H1 (cell line): ENCODE measurements at places on chromosomes 12 and 14.

DNA sequence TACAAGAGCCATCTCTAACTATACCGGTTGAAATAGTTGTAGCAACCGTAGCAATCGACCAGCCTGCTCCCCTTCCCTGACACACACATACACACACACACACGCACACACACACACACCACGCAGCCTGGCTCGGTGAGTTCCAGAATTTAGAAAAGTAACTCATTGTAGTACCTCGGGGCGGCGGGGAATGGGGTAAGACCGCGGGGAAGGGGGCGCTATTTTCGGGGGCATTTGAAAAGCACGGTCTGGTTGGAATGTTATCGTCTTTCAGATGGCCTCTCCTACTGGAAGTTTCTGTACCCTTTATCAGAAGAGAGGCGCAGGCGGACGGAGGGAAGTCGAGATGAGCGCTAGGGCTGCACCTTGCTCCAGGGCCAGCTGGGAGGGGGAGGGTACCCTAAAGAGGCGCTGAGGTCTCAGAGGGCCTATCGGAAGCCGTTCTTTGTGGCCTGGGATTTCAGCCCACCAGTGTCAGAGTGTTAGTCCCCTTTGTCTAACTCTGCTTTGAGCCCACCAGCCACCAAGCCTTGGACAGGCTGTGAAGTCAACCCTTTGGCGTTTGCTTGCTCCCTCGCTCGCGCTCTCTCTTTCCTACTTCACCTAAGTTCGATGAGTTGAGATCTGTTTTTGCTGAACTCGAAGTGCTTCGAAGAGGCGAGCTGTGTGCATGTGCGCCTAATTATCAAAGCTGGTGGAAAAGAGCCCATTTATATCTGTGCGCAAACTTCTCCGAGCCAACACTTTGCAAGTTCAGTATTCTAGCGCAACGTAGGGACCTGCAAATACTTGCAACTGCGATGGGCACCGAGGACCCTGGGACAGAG lies 837 bp downstream of the COL2A1 start:
- peaks cover 96% of the 10 kb centered on the region for H3K27me3 ChIP-seq
- no peak overlapping the region for H3K27ac ChIP-seq
- peaks cover 34% of the 10 kb centered on the region for H3K4me1 ChIP-seq
- peak overlapping the region; percentile 27; the same call in 1 of the 2 replicates for H3K4me3 ChIP-seq

GRCh38 chr14:77470224-77470870 lies 12.5 kb downstream of the AHSA1 start:
- no peaks in the 10 kb centered on the region for H3K4me1 ChIP-seq
- H3K27me3 ChIP-seq: no peaks in the 10 kb centered on the region
- peaks cover 43% of the 10 kb centered on the region for H3K36me3 ChIP-seq
- DNase-seq: no peak

- no peaks in the 10 kb centered on the region for H3K27me3 ChIP-seq
- no peak overlapping the region for H3K4me3 ChIP-seq
- no peak overlapping the region for H3K27ac ChIP-seq
- no peak for DNase-seq
Measured at GRCh38 chr12:3045494-3045893, 31.7 kb upstream of the TSPAN9 start.

GRCh38 chr12:82047446-82047845 lies 288.3 kb upstream of the PPFIA2 start:
- DNase-seq: no peak
- no peak overlapping the region for H3K27ac ChIP-seq
- H3K4me1 ChIP-seq: no peaks in the 10 kb centered on the region
- H3K4me3 ChIP-seq: no peak overlapping the region
- H3K27me3 ChIP-seq: no peaks in the 10 kb centered on the region
- H3K36me3 ChIP-seq: no peaks in the 10 kb centered on the region

- DNase-seq: no peak
- H3K27ac ChIP-seq: no peak overlapping the region
- H3K4me3 ChIP-seq: no peak overlapping the region
- no peaks in the 10 kb centered on the region for H3K27me3 ChIP-seq
- H3K36me3 ChIP-seq: no peaks in the 10 kb centered on the region
Measured at GRCh38 chr12:83818881-83819280, 1093.7 kb downstream of the SLC6A15 start.
